ENCODE measurements at places on chromosomes 7 and 10. TPM values are rescaled to one million over a fixed set of nuclear protein-coding genes. Genes with fewer than 3 reads are reported as not detected.
A peak's percentile ranks its signal among the peaks of the same experiment; 100 is the strongest.

DNA sequence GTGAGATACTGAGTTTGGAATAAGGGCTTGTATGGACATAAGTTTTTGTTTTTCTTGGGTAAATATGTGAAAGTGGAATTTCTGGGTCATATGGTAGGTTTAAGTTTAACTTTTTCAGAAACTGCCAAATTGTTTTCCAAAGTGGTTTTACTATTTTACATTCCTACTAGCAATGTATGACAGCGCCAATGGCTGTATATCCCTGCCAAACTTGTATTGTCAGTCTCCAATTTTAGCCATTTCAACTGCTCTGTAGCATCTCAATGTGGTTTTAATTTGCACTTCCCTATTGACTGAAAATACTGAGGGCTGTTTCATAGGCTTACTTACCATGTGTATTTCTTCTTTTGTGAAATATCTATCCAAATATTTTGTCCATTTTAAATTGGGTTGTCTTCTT is 90.5 kb upstream of the ZNF32 start:
- peak; percentile 75 for DNase-seq

DNA sequence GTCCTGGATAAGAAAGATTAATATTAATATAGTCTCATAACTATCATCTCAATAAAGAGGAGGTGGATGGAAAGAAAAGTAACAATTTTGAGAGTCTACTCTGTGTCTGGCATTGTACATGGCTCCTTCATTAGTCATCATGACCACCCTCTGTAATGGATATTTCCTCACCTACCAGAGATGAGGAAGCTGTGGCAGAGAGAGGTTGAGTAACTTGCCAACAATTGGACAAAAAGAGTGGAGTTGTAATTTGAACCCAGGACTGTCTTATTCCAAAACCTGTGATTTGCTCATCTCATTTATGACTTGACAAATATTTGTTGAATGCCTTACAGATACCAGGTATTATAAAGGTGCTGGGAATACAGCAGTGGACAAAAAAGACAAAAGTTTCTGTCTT is 2.1 kb upstream of the IDE start:
- DNase-seq, result no peak

DNA sequence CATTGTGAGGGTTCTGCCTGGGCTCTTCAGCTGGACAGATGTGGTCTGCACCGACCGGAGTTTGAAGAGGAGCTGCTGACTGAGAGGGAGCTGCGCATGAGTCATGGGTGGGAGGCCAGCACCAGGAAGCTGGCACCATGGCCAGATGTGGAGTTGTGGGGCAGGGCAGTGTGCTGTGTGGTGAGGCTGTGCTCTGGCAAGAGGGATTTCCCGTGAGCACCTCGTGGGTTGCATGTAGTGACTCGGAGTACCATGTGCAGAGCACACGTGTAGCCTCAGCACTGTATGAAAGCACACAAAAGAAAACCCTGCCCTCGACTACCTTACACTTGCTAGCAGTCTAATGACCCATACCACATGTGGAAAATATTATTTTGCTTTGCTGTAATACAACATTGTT is 103.4 kb downstream of the WNT2 start:
- DNase-seq, result no peak

- DNase-seq, result peak; percentile 50
Observed at GRCh38 chr10:44056206-44056605, 328.7 kb downstream of the CXCL12 start.

DNA sequence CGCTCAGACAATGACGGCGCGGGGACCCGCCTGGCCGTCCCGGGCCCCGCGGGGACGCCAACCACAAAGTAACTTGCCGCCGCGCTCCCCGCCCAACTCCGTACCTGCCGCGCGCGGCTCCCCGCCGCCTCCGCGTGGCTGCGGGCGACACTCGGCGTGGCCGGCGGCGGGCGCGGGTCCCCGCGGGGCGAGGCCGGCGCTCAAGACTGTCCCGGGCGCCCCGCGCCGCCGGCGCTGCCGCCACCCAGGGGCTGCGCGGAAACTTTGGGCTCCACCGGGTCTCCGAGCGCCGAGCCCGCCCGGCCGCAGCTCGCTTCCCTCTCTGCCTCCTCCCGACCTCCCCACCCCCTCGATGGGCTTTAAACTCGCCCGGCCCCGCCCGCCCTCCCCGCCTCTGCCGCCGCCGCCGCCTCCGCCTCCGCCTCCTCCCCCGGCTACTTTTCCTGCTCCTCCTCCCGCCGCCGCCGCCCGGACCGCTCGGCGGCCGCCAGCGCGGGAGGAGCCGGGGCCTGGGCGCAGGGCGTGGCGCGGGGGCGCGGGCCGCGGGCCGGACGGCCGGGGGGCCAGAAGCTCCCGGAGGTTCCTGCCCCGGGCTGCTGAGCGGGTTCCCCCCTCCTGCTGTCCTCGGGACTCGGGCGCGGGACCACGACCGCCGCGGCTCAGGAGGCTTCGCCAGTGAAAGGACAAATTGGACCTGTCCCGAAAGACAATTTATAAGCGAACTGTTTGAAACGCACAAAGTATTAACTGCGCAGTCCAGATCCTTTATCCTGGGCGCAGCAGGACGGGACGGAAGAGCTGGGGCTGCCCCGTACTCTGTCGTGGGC is 10.6 kb upstream of the GRB10 start:
- DNase-seq, result no peak

DNA sequence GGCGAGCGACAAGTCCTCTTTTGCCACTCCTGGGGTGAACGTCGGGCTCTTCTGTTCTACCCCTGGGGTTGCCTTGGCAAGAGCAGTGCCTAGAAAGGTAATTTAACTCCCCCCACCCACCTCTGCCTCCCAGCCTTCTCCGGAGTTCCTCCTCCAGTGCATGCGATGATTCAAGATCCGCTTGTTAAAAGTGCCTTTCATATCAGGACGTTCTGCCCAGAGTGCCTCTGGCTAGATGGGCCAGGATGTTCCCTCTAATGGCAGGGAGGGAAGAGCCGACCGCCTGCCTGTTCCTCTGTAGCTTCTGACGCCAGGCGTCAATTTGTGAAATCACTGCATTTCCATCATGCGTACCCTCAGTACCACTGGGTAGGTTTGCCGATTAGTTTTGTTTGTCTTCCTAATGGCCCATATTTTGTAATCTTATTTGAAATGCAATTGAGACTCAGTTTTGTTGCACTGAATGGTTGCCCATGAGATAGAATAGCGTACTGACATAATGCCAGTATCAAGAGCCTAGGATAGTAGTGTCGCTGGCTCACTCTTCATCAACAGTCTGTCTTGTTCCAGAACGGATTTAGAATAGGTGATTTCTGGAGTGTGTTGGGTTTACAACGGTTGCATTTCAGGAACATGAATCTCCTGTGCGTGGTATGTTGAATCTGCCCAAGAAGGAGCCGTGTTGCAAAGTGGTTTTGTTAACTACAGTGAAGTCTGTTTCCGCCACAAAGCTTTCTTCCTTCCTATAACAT is 13.5 kb downstream of the ECHDC3 start:
- no peak for DNase-seq

DNA sequence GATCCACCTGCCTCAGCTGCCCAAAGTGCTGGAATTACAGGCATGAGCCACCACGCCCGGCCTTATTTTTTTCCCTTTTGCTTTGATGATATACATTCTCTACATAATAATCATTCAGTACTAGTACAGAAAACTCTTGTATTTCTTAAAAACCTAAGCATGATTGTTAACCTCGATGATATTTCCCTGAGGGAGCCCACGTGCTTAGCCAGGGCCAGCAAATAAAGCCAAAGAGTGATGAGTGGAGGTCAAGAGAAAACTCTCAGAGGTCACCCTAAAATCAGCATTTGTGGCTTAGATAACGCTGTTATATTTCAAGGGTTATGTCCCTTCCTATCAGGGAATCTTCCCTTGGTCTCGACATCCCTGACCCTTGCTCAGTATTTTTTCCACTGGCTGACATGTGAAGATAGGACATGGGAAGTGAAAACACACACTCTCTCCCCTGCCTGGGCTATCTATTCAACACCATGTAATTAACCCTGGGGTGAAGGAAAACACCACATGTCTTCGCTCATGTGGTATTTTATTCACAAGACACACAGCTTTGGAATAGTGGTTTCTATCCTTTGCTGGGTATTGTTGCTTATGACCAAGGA is 12.6 kb downstream of the FAM200A start:
- no peak for DNase-seq

DNA sequence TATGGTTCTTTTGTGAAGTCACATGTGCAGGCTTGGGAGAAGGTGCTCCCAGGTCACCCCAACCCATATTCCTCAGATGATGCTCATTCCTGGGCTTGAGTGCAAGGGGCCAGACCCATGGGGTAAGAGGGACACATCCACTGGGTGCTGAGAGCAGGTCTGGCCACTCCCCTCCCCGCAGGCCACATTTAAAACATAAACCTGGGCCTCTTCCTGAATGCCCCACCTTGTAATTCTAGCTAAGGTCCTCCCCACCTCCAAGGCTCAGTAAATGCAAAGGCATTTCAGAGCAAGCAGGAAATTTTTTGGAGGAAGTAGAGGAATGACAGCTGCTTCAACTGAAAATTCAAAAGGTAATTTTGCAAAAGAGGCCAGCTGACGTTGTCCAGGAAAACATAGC is 172.5 kb downstream of the ARHGAP21 start:
- no peak for DNase-seq

DNA sequence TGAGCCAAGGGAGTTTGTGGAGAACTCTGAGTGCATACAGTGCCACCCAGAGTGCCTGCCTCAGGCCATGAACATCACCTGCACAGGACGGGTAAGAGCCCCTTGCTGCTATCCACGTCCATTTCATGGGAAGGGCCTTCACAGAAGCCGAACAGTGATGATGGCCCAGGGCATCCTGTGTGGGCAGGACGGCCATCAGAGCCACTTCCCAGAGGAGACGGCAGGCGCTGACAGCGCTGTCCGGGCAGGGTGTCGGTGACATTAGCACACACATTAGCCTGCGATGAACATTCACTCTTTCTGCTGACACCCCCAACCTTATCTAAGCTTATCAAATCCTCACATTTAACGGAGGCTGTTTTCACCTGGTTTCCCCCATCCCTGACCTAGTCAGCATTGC is 144.9 kb downstream of the EGFR start:
- no peak for DNase-seq

DNA sequence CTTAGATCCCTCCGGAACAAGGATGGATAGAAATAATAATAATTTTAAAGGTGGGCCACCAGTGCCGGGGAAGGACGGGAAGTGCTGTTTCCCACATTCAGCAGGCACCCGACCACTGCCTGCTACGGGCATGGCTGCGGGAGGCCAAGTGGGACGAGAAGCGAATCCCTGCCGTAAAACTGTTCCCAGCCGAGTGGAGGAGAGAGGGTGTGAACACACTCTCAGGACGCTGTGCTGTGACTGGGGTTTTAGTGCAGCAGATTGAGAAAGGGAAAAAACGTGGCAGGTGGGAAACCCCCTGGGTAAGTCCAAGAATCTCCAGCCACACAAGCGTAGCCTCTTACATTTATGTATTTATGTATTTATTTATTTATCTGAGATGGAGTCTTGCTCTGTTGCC is 158.8 kb downstream of the DNAJB6 start:
- DNase-seq, result no peak

DNA sequence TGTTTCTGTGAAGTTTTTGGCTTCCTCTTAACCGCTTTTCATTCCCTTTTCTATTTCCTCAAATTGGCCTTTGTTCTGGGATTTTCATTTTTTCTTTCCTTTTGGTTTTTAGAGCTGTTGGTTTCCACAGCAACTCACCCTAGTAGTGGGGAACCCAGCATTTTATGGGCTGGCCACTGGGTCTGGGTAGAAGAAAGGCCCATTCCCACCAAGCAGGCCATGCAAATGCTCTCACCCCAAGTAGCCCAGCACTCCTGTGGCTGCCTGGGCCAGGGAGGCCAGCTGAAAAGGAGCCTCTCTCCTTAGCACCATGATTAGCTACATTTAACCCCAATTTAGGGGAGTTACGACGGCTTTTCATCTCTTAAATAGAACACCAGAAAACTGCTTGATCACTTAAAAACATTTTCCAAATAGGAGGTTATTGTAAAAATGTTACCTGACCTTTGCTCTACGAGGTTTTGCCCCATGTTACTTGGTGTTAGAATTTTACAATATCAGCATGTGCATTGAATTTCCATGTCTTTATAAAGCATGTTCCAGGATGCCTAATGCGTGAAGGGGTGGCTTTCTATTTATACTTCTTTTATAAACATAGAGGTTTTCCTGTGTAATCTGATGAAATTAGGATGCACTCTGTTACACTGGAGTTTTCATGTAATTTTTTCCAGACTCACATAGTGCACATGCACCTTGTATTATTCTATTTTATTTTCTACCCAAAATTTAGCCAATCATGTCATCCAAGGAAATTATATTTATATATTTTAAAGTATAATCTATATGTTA is 75.4 kb downstream of the FAM171A1 start:
- no peak for DNase-seq

GRCh38 chr10:126309228-126309883 is 78.9 kb downstream of the ADAM12 start:
- no peak for DNase-seq

GRCh38 chr10:75033399-75034130 is 77.9 kb upstream of the SAMD8 start:
- DNase-seq, result no peak

DNA sequence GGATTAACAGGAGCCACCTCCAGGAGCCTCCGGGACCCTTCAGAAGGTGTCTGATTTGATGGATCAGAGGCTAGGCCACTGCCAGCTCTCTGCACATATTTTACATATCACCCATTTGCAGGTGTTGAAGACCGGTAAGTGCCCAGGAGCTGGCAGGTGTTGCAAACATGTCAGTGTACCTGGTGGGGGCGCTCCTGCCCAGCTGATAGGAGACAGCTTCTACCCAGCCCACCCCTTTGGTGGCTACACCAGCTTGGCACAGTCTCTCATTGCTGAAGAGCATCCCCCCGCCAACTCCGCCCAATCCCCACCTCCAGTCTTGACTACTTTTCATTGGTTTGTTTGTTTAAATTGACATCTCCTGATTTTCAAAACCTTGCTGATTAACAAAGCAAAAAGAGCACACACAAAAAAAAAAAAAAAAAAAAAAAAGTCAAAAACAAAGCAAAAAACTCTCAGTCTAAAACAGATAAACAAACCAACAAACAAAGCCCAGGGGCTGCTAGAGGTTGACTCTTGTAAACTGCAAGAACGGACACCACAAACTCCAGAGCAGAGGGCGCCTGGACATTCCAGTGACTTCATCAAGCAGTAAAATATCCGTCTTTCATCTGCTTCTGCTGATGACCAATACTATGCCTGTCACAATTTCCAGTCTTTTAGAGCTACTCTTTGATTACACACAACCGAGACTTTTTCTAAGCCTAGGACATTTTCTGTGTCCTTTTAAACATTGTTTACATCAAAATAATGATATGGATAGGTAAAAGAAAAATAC is 275.3 kb downstream of the NRG3 start:
- DNase-seq, result no peak

DNA sequence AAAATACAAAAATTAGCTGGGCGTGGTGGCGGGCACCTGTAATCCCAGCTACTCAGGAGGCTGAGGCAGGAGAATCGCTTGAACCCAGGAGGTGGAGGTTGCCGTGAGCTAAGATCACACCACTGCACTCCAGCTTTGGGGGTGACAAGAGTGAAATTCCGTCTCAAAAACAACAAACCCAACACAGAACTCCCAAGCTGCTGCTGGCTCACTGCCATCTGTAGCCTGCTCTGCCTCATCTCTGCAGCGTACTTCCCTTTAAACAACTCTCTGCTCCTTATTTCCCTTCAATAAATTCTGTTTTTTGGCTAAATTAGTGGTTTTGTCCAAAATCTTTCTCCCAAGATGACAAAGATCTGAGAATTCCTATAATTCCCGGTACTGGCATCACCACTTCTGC is 189.2 kb upstream of the GALNT17 start:
- no peak for DNase-seq

GRCh38 chr7:6157685-6158423 is 114.6 kb downstream of the CYTH3 start:
- no peak for DNase-seq

The FAM25A gene
- polyA plus RNA-seq, result not detected

The CAMK2B gene
- polyA plus RNA-seq, result 3.6 TPM

The C10orf71 gene
- 19.3 TPM for polyA plus RNA-seq

The UMAD1 gene
- 9.3 TPM for polyA plus RNA-seq

The SPOCK2 gene
- polyA plus RNA-seq, result 5.3 TPM

The INA gene
- not detected for polyA plus RNA-seq

All from muscle of arm (tissue), 14 donors.